Activated CD4-positive, alpha-beta T cell treated with anti-CD3 and anti-CD28 coated beads, Interleukin-2, amount 10 ng/mL, durations not matched to agents 7 days and 5 days (primary cell): ENCODE measurements at places on chromosomes 2 and 18. TPM values are rescaled to one million over a fixed set of nuclear protein-coding genes. Genes with fewer than 3 reads are reported as not detected.
A peak's percentile ranks its signal among the peaks of the same experiment; 100 is the strongest.

GRCh38 chr2:109719871-109720270 lies 74.2 kb upstream of the RGPD5 start:
- H3K27ac ChIP-seq: no peak overlapping the region
- no peaks in the 10 kb centered on the region for H3K27me3 ChIP-seq
- DNase-seq: no peak
- no peaks in the 10 kb centered on the region for H3K36me3 ChIP-seq
- no peak overlapping the region for H3K4me3 ChIP-seq
- H3K4me1 ChIP-seq: no peaks in the 10 kb centered on the region

The RIT2 gene
- not detected for total RNA-seq

The MROH2A gene
- total RNA-seq: not detected

DNA sequence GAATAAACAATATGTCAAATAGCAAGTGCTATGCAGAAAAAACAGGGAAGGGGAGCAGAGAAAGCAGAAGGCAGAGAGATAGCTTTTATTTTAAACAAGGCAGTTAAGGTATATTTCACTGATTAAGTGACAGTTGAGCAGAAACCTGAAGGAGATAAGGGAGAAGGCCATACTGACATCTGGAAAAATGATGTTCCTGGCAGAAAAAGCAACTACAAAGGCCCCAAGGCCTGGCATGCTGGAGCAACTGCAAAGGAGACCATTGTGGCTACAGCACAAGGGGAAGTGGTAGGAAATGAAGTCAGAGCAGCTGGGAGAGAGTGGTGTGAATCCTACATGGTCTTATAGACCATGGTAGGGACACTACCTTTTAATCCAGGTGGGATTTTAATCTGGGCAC lies 8.9 kb upstream of the PCBP1 start:
- H3K36me3 ChIP-seq: peaks cover 51% of the 10 kb centered on the region
- H3K4me1 ChIP-seq: peaks cover 54% of the 10 kb centered on the region
- no peaks in the 10 kb centered on the region for H3K27me3 ChIP-seq
- no peak overlapping the region for H3K4me3 ChIP-seq
- peak overlapping the region; percentile 55 for H3K27ac ChIP-seq

GRCh38 chr18:55477860-55478581 lies 110.0 kb downstream of the TCF4 start:
- peak overlapping the region; percentile 93 for H3K27ac ChIP-seq
- H3K4me3 ChIP-seq: peak overlapping the region; percentile 76
- H3K27me3 ChIP-seq: peaks cover 4% of the 10 kb centered on the region

The MSH2 gene
- total RNA-seq: 48.0 TPM

GRCh38 chr2:170162271-170162632 lies 15.7 kb upstream of the MYO3B start:
- H3K4me1 ChIP-seq: no peaks in the 10 kb centered on the region
- no peak overlapping the region for H3K27ac ChIP-seq
- H3K36me3 ChIP-seq: no peaks in the 10 kb centered on the region
- DNase-seq: no peak
- H3K27me3 ChIP-seq: peaks cover 12% of the 10 kb centered on the region
- no peak overlapping the region for H3K4me3 ChIP-seq

DNA sequence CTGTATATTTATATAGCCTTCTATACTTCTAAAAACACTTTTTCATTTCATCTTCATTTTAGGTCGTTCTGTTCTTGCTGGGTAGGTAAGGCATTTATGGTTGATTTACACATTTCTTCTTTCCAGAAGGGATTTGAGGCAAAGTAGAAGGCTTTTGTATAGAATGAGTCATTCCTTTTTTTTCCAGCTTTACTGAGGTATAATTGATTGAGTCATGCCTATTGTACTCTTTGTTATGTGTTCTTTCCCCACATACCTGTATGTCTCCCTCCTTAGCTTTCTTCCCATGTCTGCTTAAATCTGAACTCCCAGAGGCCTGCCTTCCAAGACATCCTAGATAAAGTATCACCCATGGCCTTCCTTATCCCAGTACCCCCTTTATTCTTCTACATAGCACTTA lies 4.8 kb upstream of the CDC42EP3 start:
- H3K4me1 ChIP-seq: peaks cover 8% of the 10 kb centered on the region
- no peak overlapping the region for H3K27ac ChIP-seq
- peaks cover 5% of the 10 kb centered on the region for H3K27me3 ChIP-seq
- H3K4me3 ChIP-seq: no peak overlapping the region

DNA sequence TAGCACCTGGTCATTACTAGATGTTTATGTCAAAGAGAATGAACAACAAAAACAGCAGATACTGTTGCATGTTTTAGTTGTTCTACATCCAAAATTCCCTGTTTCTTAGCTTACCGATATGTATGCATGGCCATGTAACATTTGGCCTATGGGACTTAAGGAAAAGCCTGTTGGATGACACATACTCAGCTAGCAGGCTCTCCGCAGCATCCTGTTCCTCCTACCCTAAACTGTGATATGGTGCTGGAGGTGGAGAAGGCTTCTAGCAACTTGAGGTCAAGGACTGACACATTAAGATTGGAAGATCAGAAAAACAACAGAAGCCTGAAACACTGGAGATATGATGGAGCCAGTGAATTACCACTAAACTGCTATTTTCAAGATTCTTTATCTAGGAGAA lies 537.8 kb downstream of the LRRTM4 start:
- H3K27ac ChIP-seq: no peak overlapping the region
- H3K4me3 ChIP-seq: no peak overlapping the region
- H3K4me1 ChIP-seq: no peaks in the 10 kb centered on the region
- H3K27me3 ChIP-seq: no peaks in the 10 kb centered on the region

DNA sequence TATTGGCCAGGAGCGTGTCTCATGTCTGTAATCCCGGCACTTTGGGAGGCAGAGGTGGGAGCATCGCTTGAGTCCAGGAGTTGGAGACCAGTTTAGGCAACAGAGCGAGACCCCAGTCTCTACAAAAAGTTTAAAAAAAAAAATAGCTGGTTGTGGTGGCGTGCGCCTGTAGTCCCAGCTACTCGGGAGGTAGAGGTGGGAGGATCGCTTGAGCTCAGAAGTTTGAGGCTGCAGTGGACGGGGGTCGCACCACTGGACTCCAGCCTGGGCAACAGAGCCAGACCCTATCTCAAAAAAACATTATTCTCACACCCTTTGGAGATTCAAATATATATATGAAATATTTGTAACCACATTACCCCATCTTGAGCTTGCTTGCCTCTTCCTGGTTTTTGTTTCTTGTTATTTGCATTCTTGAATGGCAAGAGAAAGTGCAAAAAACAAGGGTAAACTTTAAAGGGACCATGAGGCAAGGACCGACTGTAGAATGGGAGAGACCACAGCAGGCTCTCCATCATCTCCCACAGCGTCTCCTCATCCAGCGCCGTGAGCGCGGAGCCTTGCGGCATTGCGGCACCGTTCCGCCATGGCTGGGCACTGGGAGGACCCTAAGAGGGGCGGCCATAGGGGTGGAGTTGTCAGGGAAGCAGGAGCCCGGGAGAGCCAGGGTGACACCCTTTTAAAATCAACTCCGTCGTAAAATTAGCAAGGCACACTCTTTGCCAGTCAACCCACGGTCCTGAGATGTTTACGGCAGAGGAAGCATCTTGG lies 1.4 kb downstream of the ELP2 start:
- no peaks in the 10 kb centered on the region for H3K27me3 ChIP-seq
- DNase-seq: no peak
- peak overlapping the region; percentile 83 for H3K4me3 ChIP-seq
- H3K36me3 ChIP-seq: peaks cover 16% of the 10 kb centered on the region
- peak overlapping the region; percentile 97 for H3K27ac ChIP-seq
- peaks cover 55% of the 10 kb centered on the region for H3K4me1 ChIP-seq

DNA sequence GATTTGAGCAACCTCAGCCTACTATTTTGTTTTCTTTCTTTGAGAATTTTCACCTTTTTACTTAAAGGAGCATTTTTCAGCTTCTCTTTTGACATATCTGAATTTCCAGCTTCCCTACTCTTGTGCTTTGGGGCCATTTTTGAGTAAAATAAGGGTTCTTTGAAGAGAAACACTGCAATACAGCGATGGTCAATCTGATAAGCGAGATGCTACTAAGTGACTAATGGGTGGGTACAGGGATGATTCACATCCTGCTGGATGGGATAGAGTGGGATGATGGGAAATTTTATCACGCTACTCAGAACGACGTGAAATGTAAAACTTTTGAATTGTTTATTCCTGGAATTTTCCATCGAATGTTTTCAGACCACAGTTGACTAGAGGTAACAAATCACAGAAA lies 211.5 kb downstream of the TMEM247 start:
- H3K4me3 ChIP-seq: no peak overlapping the region
- H3K36me3 ChIP-seq: no peaks in the 10 kb centered on the region
- H3K27ac ChIP-seq: no peak overlapping the region
- no peak for DNase-seq

The IDH1 gene
- 25.1 TPM for total RNA-seq

GRCh38 chr2:102279391-102279735 lies 32.0 kb upstream of the IL1RL1 start:
- peaks cover 57% of the 10 kb centered on the region for H3K4me1 ChIP-seq
- no peak overlapping the region for H3K4me3 ChIP-seq
- H3K27ac ChIP-seq: no peak overlapping the region
- H3K27me3 ChIP-seq: no peaks in the 10 kb centered on the region

- H3K27ac ChIP-seq: no peak overlapping the region
- no peaks in the 10 kb centered on the region for H3K4me1 ChIP-seq
- H3K27me3 ChIP-seq: no peaks in the 10 kb centered on the region
- H3K4me3 ChIP-seq: no peak overlapping the region
- no peak for DNase-seq
- H3K36me3 ChIP-seq: no peaks in the 10 kb centered on the region
Observed at GRCh38 chr2:240229603-240230235, 89.3 kb upstream of the OTOS start.

DNA sequence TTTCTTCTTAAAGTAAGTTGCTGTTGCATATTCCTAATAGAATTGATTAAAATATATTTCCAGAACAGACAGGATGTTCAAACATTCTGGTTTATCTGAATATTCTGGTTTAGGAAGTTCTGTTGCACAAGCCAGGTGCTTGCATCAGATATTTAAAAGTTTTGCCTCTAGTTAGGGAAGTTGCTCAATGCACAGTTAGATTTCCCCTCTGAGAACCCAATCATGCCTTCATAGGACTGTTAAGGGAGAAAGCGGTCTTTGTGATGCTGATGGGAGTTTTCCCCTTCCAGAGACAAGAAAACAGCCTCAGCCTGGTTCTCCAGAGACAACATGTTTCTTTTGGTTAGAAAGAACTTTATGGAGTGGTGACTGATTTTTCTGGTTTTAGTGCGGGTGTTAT lies 65.6 kb upstream of the REV1 start:
- no peaks in the 10 kb centered on the region for H3K27me3 ChIP-seq
- no peaks in the 10 kb centered on the region for H3K36me3 ChIP-seq
- H3K4me3 ChIP-seq: no peak overlapping the region
- DNase-seq: no peak
- H3K27ac ChIP-seq: no peak overlapping the region

DNA sequence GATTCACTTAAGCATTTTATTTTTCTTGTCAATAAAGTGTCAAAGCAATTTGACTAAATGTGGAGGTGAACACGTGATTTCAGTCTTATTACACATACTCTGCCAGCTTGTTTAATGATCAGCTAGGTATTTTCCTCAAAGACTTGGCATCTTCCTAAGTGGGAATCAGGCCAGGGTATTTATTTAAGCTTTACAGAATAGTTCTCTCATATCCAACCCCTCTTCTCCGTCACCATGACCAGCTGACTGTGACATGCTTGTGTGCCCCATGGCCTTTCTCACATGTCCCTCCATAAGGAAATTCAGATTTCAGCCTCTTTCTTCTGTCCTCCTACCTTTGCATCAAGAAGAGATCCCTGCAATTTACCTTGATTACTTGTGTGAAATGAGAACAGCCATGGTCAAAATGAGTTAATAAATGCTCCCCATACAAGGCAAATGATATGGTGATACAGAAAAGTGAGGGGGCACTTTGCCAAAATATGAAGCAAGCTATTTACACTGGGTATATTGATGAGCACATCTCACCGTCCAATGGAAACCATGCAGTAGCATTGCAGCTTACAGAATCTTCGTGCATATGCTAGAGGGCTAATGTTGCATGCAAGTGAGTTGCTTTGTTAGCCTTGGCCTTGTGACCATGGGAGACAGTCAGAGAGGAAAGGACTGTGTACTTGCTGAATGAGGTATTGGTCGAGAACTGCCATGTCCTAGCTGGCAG lies 202.2 kb downstream of the RNF152 start:
- DNase-seq: no peak
- no peak overlapping the region for H3K27ac ChIP-seq
- H3K4me3 ChIP-seq: no peak overlapping the region
- H3K27me3 ChIP-seq: peaks cover 4% of the 10 kb centered on the region
- no peaks in the 10 kb centered on the region for H3K36me3 ChIP-seq

DNA sequence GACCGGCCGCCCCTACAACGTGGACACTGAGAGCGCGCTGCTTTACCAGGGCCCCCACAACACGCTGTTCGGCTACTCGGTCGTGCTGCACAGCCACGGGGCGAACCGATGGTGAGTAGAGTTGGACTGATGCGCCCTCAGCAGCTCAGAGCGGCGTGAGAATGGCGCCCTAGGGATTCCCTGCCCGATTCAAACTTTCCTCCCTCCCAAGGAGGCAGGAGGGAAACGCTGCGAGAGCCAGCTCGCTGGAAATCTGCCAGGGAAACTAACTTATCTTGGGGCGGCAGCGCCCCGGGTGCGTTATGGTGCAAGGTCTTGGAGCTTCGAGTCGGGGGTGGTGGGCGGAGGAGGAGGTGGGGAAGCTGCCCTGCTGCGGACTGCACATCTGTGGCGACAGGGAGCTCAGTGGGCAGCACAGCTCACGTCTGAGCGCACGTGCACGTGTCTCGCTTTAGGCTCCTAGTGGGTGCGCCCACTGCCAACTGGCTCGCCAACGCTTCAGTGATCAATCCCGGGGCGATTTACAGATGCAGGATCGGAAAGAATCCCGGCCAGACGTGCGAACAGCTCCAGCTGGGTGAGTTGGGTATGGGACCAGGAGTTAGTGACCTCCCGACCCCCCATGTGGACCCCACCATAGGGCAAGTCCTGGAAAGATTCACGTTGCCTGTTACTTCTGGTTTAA lies 697 bp downstream of the ITGA4 start:
- H3K4me3 ChIP-seq: peak overlapping the region; percentile 95
- no peaks in the 10 kb centered on the region for H3K27me3 ChIP-seq
- peaks cover 52% of the 10 kb centered on the region for H3K36me3 ChIP-seq
- peak overlapping the region; percentile 97 for H3K27ac ChIP-seq

DNA sequence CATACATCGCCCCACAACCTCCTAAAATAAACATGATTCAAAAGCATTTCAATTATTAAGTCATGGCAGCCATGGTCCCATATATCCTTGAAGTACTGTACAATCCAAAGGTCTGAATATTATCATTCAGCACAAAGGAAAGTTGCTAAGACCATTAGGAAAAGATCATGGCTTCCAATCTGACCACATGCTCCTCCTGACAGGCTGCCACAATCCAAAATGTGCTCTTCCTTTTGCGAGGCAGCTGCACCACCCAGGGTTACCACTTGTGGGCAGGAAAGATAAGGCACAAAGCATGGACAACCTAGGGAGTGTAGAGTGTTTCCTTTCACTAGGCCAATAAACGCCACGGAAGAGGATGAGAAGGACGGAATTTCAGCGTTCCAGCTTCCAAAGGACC lies 5.4 kb downstream of the BOLA3 start:
- no peak overlapping the region for H3K27ac ChIP-seq
- no peak overlapping the region for H3K4me3 ChIP-seq
- peaks cover 10% of the 10 kb centered on the region for H3K4me1 ChIP-seq
- H3K27me3 ChIP-seq: no peaks in the 10 kb centered on the region

The CCDC142 gene
- total RNA-seq: 26.8 TPM
